Activated CD8-positive, alpha-beta memory T cell treated with anti-CD3 and anti-CD28 coated beads, Interleukin-2, amount 10 ng/mL, durations not matched to agents 7 days and 5 days (primary cell): ENCODE measurements at places on chromosomes 4 and X.

DNA sequence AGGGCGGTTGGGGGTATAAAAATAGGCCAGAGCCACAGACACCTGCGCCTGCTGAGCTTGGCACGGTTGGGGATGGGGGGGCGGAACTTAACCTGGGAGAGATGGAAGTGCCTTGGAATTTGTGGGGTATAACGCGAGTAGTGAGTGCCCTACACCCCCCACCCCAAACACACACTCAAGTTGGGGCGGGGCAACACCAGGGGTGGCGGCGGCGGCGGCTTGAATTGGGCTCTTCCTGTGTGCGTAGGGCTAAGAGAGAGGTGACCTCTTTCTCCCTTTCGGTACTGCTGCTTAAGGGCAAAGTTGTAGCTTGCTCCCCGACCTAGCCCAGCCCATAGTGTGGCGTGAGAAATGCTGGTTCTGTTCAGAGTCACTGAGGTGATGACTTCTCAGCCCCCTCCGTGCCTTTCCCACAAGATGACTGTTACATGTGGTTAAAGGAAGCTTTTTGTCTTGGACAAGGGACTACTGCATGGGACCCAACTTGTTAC, 839 bp downstream of the STK26 start:
- peak; percentile 76 for DNase-seq

DNA sequence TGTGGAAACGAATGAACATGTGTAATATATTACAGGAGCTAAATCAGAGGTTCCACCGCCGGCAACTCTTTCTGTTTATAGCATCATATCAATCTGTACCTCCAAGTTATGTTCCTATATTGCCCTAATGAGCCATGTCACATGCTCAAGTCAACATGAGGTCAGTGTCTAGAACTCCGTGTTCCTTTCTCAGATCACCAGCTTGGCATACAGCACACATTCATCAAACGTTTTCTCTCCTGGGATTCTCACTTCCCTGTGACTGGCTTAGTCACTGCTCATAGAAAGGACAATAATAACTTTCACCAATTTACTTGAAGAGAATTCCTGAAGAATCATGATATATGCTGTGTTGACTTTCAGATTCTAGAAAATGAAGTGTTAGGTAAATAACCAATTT, 532.0 kb upstream of the SPANXN1 start:
- DNase-seq = no peak

DNA sequence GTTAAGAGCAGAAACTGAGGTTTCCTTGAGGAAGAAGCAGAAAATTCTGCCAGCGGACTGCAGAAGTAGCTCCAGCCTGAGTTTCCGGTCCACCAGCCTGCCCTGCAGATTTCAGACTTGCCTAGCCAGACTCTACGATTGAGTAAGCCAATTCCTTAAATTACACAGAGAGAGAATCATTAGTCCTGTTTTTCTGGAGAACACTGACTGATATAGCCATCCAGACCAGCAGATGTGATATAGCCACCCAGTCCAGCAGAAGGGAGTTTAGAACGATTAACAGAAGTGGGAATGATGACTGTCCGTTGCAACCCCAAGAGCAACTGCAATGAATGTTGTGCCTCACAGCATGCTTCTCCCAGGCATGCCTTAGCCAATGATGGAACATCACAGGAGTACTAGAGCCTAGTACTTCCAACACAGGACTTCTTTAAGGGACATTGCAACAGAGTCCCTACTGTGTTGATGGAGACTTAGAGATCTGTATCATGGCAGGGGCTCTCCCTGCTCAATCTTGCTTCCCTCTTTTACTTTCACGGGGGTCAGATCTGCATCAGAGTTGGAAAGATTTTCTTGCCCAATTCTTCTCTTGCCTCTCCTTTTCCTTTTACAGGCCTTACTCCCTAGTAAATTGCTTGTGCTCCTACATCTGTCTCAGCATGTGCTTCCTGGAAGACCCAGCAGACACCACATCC, 264.6 kb upstream of the CLNK start:
- DNase-seq = no peak

DNA sequence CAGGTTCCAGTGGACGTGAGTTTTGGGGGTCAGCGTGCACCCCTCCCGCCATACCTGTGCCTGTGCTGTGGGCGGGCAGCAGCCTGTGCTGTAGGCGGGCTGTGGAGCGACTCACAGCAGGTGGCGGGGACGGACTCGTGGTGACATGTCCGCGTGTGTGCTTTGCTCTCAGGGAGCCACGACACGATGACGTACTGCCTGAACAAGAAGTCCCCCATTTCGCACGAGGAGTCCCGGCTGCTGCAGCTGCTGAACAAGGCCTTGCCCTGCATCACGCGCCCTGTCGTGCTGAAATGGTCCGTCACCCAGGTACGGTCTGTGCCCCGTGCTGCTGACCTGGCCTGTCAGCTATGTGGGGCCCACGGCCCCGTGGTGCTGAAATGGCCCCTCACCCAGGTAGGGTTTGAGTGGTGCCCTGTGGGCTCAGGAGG, 7.4 kb downstream of the PLCXD1 start:
- no peak for DNase-seq

GRCh38 chrX:100750883-100751282, 19.0 kb upstream of the SYTL4 start:
- DNase-seq = no peak

- DNase-seq = no peak
These were observed 1026.6 kb downstream of the RAPGEF2 start for GRCh38 chr4:160129439-160129838.

- no peak for DNase-seq
These were observed 60.6 kb upstream of the SLC39A8 start for GRCh38 chr4:102405821-102406401.

GRCh38 chrX:47568656-47569295, 7.8 kb downstream of the ARAF start:
- peak; percentile 46 for DNase-seq

DNA sequence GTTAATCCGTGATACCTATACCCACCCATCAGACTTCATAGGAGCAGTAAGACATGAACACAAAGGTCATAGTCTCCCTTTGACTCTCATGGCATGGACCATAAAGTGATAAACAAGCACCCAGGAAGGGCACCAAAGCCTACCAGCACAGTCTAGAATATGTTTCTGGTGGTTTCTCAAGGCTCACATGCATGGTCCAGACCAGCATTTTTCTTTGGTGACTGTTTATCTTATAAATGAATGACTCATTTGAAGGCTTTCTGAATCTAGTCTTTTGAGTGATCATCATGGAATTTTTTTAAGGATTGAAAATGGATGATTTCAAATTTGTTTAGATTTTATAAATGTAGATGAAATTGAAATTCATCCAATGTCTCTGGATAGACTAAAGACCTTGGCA, 32.0 kb upstream of the AMELX start:
- no peak for DNase-seq
